ENCODE measurements at places on chromosomes 7 and 10. TPM values are rescaled to one million over a fixed set of nuclear protein-coding genes. Genes with fewer than 3 reads are reported as not detected.

GRCh38 chr7:103387242-103387641 is 39.8 kb downstream of the PSMC2 start:
- no peak for DNase-seq

DNA sequence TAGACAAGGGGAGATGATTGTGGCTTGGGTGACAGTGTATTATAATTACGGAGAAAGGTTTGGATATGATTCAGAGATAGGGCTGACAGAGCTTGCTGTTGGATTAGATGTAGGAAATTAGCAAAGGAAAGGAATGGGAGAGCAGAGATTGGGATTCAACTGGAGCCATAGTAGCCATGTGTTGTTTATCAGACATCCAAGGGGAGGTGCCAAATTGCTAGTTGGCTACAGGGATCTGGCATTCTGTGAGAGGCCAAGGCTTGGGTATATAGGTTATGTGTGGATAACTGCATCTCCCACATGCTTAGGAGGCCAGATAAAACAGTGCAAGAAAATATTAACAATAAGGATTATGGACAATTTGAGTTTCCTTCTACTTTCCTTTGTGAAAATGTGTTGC is 34.9 kb downstream of the CSGALNACT2 start:
- DNase-seq, result no peak

VENTX gene
- 1.3 TPM for total RNA-seq

- no peak for DNase-seq
Observed at GRCh38 chr10:31090894-31091607, 59.4 kb upstream of the ZNF438 start.

DNA sequence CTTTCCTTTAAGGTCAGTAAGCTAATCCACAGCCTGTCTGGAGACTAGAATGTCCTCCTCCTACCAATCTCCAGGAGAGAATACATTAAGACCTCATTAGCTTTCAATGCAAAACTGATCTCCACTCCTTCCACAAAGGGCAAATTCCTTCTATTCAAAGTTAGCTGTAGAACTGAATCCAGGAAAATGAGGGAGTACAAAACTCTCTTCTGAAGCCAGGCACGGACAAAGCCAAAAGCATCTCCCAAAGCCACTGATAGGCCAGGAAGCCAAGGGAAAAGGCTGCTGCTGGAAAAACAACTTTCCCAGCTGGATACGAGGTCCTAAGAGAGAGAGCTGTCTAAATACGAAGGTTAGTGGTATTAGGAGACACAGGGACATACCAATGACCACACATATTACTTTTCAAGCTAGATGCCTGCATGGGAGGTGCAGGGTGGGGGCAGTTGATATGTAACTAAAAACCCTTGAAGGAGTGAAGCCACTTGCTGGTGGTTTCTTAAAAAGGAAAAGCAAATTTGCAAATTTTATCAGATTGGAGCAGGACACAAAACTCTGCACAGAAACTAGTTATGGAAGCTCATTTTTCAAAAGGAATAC is 43.6 kb downstream of the MKX start:
- DNase-seq, result no peak

DNA sequence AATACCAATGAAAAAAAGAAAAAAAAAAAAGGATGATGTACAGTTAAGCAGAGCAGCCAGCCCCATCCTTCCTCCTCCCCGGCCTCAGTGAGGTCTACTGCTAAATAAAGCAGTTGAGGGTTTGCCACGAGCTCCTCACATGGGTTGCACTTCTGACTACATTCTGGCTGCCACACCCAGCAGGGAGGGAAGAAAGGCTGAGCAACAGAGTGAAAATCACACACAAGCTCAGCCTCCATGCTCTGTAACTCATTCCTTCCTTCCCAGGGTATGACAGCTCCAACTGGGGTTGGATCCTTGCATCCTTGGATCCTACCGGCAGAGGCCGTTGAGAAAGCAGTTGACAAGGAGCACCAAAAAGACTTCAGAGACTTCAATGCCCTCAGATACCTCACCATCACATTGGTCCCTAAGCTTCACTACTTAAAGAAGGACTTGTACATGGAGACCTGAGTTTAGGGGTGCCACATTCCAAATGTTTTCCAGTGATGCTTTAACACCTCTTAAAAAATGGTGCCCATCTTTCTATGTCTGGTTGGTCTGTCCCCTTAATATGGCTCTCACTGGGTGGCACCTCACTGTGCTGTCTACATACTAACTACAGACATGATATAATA is 52.9 kb upstream of the PIK3CG start:
- no peak for DNase-seq

DNA sequence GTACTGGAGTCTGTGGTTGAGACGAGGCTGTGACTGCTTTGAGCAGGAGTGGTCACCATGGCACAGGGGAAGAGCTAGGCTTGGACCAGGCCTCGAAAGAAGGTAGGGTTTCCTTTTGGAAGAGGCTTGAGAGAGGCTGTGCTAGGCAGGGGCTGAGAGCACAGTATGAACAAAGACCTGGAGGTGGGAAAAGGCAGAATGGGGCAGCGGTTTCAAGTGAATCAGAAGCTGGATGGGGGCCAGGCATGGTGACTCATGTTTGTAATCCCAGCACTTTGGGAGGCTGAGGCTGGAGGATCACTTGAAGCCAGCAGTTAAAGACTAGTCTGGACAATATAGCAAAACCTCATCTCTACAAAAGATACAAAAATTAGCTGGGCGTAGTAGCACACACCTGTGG is 65.9 kb downstream of the CLIP2 start:
- no peak for DNase-seq

TRIM73 gene
- 2.8 TPM for total RNA-seq

DNA sequence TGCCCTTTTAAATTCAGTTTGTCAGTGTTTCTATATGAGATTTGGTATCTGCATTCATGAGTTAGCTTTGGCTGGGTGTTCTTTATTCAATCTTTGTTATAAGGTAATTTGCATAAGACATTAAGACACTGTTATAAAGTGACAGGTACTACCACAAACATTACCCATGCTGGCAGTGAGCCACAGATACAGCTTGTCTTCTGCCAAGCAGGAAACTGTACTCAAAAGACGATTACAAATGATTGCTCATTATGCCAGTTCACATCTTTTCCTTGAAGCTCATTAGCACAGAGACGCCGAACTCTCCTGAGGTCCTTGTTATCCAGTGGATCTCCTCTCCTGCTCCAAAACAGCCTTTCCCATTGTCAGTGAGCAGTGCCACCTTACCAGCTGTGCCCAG is 30.4 kb downstream of the AMPH start:
- DNase-seq, result no peak

CREB5 gene
- total RNA-seq, result 19.9 TPM

DYNC1I1 gene
- total RNA-seq, result 1.9 TPM

DNA sequence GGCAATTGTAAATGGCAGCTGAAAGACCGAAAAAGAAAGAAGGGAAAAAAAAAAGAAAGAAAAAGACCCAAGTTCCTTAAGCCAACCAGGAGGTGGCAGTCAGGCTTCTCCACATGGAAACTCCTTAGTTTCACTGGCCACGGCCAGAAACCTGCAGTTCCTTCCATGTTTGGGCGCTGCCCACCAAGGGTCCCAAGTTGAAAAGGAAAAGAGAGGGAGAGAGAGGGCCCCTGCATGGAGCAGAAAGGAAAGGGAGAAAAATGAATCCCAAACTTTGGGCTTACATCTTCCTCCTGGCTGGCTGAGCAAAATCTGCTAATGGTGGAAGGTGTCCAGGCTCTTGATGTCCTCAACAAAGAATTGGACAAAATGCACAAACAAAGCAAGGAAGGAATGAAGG is 31.8 kb upstream of the ABCA13 start:
- no peak for DNase-seq

MACROH2A2 gene
- total RNA-seq, result 8.1 TPM

DNA sequence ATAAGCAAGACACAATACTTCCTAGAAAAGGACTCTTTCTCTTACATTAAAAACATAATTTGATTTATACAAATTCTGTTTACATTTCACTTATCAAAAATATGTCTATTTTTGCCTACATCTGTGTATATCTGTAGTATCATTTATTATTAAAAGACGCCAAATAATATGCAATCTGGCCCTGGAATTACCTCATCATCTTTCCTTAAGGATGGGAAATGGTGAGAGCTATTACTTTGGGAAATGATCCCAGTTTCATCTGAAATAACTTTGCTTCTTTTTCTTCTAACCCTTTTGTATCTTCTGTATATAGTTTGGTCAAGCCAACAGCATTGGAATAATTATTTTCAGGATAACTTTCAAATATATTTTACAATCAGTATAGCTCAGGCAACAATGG is 85.0 kb downstream of the FAS start:
- DNase-seq, result no peak

C7orf33 gene
- not detected for total RNA-seq

CYP2C18 gene
- total RNA-seq, result 2.1 TPM

DNA sequence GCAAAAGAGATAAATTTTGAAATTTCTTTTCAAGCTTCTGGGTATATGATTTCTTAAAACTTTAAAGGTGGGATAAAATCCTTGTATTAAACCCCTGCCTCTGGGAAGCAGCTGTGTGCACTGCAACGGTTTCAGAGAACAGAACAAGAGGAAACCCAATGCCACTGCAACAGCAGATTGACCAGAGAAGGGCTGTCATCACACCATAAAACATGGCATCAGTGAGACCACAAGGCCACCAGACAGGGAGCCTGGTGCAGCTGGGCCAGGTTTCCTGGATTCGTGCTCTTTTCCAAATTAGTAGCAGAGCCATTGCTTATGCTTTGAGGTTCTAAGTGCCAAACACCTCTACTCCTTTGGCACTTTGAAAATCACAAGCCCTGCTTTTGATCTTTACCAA is 152.4 kb downstream of the PRPF18 start:
- no peak for DNase-seq

STK31 gene
- 1.3 TPM for total RNA-seq

DNA sequence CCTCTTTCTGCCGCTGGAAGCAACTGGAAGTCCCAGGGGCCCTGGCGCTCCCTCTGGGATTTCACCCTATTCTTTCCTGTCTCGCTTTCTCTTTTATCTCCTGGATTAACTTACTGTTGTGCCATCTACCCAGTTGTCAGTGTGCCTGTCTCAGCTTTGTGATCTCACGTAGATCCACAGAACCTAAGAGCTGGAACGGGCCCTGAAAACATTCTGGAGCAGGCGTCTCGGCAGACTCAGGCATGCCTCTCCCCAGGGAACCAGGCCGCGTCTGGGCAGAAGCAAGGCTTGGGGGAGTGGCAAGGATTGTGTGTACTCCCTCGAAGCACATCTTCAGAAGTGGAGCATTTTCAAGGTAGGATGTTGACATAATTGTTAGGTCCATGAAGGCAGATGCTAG is 87.2 kb downstream of the KCNMA1 start:
- DNase-seq, result no peak

PRXL2A gene
- total RNA-seq, result 46.2 TPM

DNA sequence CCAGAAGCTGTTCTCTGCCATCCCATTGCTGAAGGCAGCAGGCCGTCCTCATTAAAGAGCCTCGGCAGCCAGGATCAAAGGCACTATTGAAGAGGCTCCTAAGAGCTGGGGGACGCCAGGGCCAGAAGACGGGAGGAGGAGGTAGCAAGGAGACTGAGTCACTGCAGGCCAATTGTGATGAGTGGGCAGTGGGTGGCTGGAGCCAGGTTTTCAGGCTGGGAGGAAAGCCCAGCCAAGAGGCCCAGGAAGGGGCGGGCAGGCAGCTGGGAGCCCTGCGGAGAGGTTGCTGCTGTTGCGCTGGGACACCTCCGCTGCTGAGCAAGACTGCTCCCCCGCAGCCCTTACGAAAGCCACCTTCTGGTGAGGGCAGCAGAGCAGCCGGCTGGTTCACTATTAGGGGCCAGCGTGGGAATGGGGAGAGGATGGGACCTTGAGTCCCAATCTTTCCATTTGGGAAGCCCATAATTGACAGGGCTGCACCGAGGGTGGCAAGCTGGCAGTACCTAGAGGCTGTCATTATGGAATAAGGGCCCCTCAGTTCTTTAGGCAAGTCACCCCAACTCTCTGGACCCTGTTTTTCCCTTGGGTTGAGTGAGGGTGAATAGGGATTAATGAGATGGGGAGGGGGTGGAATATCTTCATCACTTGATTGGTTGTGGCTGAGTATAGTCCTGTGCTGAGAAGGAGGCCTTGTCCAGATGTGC is 48.4 kb downstream of the UNC5B start:
- DNase-seq, result no peak

DNA sequence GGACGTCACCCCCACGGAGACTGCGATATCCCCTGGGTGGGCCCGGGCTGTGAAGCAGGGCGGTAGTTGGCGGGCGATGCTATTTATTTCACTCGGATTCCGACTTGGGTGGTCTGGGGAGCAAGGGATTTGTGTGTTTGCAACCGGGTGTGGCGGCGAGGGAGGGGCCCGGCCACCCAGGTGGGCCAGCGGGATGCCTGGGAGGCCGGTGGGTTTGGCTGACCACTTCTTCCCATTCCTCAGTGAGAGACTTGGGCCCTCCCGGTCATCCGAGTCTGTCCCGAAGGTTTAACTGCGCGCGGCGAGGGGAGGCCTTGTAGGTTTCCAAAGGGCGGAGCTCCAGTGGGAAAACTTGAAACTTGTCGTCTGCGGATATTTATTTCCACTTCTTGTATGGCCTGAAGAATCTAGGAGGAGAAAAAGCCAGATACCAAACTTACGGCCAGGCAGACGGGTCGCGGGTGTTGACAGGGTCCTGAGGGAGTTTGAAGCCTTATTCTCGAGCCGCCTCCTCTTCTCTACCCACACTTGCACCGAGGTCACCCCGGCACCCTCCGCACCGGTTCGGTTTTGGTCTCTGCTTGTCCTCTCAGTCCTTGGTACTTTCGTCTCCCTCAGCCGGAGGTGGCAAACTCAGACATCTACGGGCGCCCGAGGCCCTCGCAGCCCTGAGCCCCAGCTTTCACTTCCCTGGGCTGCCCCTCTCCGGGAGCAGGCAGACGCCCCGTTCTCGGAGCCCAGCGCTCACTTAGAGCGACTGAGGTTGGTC is 17.9 kb downstream of the ZNF316 start:
- DNase-seq, result no peak

Data from left lung (tissue), 14 donors.